Epithelial cell of proximal tubule (primary cell): ENCODE measurements at places on chromosomes 2 and 18.

- no peak for DNase-seq
Measured at GRCh38 chr2:207993151-207993763, 32.1 kb downstream of the PLEKHM3 start.

DNA sequence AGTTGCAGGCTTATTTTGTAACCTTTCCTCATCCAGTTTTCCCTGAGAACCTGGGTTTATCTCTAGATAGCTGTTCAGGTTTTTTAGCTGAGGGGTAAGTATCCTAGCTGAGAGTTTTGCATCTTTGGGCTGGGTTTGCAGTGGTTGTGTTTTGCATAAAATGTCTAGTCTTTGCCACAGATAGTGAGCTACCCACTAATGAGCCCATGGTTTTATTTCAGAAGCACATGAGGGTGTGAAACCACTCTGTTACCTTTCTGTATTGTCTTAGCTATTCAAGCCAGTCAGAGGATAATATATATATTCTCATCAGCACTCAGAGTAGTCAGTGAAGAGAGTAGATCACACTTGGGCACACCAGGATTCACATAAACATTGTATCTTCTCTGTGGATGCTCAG lies 24.6 kb upstream of the TXNDC2 start:
- DNase-seq, result no peak

DNA sequence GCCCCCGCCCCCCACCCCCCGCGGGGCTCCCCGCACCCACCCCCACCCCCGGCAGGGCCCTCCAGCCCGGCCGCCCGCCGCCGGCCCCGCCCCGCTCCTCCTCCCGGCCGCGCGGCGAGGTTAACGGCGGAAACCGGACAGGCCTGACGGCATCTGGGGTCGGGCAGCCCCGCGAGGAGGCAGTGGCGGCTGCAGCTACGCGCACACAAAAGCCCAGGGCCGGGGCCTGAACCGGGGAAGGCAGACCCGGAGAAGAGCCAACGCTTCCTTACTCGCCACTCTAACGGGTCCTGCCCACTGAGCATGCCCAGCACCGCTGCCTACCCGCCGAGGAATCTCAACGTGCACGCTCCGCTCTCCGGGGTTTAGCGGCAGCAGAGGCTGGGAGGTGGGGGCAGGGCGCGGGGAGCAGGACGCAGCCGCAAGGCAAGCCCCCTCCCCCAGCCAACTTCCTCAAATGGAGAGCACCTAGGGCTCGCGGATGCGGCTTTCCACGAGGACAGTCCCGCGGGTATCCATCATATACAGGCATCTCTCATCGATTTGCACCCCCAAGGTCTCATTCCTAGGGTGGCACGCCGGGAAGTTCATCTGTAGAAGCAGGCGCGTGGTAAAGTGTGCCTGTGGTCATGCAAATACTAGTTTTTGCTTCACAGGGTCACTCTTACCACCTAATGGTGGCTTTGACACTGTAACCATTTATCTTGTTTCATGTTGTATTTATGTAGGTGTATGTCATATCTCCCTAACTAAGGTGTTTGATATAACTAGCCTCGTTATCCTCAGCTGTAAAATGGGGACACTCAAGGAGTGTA lies at the start of gene MEMO1:
MEMO1 (minus strand) TSS at position 339 of the 815 bp plus-strand sequence. CDS start 761 bp downstream, outside the sequence.
- DNase-seq, result peak; percentile 47

- DNase-seq, result no peak
Measured at GRCh38 chr2:214489702-214490101, 78.8 kb downstream of the VWC2L start.

DNA sequence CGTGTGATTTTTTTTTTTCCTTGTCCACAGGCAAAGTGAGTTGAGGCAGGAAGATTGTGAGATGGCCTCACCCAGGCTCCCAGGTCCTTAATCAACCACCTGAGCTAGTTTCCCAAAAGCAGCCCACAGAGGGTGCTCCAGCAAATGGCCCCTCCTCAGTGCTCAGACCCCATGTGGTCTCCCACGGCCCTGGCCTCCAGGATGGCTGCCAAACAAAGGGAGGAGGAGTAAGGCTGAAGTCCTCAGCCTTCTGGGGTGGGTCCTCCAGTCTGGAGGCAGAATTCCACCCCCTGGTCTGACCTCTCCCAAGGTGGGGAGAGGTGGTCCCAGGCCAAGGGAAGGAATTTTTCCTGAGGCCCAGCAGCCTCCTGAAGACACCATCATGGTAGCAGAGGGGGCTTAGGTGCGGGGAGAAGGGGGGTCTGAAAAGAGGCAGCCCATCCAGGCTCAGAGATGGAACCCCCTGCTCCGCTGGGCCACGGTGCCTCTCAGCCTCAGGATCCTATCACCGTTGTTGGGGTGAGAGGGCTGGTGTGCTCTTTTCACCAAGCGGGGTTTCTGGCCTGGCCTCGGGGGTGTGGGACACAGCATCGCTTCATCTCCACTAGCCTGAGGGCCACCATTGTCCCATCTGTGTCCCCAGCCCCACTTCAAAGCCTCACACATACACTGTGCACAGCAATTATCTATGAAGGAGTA lies 2.3 kb downstream of the NGEF start:
- DNase-seq, result no peak

DNA sequence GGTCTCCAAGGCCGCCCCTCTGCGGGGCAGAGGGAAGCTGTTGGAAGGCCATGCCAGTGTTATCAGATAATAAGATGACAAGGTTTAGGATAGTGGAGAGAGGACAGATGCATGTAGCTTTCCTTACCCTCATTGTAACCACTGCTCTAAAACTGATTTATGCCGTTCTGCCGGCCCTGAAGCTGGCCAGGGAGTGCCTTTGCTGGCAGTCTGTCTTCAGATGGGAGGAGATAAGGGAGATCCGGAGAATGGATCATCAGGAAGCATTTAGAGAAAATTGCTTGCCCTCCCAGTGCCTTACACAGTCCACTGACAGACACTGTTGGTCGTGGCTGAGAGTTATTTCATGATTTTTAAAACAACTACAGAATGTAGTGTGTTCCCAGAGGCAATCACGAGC lies 35.4 kb upstream of the MYO3B start:
- no peak for DNase-seq

GRCh38 chr18:46891742-46892214 lies 25.5 kb downstream of the PIAS2 start:
- no peak for DNase-seq

DNA sequence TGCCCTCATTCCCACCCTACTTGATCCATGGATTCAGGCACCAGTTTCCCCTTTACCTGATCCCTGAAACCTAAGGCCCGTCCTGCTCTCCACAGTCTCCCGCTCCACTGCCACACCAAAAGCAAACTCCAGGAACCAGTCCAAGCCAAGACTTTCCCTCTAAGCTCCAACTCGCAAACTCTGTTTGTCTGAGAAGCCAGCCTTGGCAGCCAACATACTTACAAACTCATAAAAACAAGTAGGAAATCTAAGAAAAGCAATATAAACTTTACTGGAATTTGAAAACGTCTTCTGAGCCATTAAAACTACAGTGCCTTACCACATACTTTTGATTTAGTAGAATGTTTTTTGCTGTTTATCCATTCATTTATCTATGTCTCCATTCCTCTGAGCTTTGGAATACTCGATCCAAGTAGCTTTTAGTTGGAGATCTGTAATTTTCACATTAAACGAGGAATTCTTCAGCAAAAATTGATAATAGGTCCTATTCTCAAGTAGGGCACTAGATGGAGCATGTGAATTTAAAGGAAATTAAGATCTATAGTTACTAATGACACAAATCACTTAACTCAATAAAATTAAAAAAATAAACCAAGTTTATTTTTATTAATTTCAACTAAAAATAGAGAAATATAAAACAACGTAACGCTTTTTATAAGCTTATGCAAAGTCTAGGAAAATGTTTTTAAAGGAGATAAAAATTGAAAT lies 199.7 kb downstream of the MYO3B start:
- no peak for DNase-seq

GRCh38 chr2:226488034-226488433 lies 311.6 kb downstream of the IRS1 start:
- no peak for DNase-seq

GRCh38 chr2:237801466-237801865 lies 2.9 kb downstream of the RBM44 start:
- DNase-seq, result no peak
